ENCODE measurements at places on chromosomes 1 and 21.

- DNase-seq: no peak
These were observed 26.9 kb upstream of the EPB41 start for GRCh38 chr1:28887419-28887834.

GRCh38 chr1:7826363-7826762 lies 26.5 kb downstream of the UTS2 start:
- DNase-seq: no peak

GRCh38 chr1:94036730-94037129 lies 84.2 kb downstream of the ABCA4 start:
- DNase-seq: no peak

- no peak for DNase-seq
These were observed 30.4 kb upstream of the LBR start for GRCh38 chr1:225458222-225458631.

All from NCI-H2081 (cell line).